ENCODE measurements at places on chromosomes 4 and X. TPM values are rescaled to one million over a fixed set of nuclear protein-coding genes. Genes with fewer than 3 reads are reported as not detected.

DNA sequence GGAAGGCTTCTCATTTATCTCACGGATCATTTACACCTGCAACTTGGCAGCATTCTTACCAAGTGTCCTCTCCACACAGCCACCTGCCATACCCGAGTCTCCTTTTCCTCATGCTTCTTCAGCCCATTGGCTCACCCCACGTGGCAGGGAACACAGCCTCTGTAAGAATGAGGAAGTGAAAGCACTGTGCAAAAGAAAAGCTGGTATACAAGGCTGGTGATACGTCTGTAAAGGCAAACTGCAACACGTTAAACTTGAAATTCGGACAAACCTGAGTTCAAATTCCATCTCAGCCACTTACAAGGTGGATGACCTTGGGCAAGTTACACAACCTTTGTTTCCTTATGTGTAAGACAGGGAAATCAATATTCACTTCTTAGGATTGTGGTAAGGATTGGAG is 164.0 kb upstream of the RASGEF1B start:
- H3K4me3 ChIP-seq: no peak overlapping the region

DNA sequence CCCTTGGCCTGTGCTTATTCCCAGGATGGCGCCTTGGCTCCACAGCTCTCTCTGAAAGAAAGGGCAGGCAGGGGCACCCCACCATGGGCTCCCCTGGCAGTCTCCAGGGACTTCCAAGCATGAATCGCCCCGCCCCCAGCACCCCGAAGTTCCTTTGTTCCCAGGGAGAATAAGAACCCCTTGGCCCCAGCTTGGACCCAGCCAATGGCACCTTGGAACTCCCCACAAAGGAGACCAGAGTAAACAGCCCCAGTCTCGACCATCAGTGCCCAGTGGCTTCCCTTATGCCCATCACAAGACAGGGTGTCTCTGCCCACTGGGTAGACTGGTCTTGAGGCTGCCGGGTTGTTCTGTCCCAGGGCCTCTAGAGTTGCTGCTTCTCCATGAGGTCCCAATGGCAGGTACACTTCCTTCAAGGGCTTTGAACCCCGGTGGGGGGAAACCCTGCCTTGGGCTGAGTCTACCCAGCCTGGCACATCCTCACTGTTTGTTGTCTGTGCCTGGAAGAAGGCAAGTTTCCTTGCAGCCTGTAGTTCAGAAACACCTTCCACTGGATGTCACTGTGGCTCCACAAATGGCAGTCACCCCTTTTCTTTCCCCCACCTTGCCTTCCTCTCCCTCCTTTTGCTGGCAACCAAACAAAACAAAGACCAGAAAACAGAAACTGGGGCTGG is 30.8 kb downstream of the NBDY start:
- no peaks in the 10 kb centered on the region for H3K27me3 ChIP-seq
- H3K4me3 ChIP-seq: no peak overlapping the region
- DNase-seq: no peak

- DNase-seq: no peak
- H3K27ac ChIP-seq: no peak overlapping the region
- no peaks in the 10 kb centered on the region for H3K36me3 ChIP-seq
- no peaks in the 10 kb centered on the region for H3K27me3 ChIP-seq
- no peak overlapping the region for H3K4me3 ChIP-seq
- H3K4me1 ChIP-seq: no peaks in the 10 kb centered on the region
Measured at GRCh38 chr4:6055030-6055429, 36.8 kb upstream of the C4orf50 start.

- no peak overlapping the region for H3K4me3 ChIP-seq
- no peak overlapping the region for H3K27ac ChIP-seq
- DNase-seq: no peak
Measured at GRCh38 chr4:123748806-123749205, 352.2 kb downstream of the SPRY1 start.

GRCh38 chrX:12811658-12812057 is 20.4 kb downstream of the PRPS2 start:
- H3K36me3 ChIP-seq: no peaks in the 10 kb centered on the region
- H3K27ac ChIP-seq: no peak overlapping the region
- DNase-seq: no peak
- H3K4me1 ChIP-seq: no peaks in the 10 kb centered on the region
- H3K27me3 ChIP-seq: no peaks in the 10 kb centered on the region

DNA sequence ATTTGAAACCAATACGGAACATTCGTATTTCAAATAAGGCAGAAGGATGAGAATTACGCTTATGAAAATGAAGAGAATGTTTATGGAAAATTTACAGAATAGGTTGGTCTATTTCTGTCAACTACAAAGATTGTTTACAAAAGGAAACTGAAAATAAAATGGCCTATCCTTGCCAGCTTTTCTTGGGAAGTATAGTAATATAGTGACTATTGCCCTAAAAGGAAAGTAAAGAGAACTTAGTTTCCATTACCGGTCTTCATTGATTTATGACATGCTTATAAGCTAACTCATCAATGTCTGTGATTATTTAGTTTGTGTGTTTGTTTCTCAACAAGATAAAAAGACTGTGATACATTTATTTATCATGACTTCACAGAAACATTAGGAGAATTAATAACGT is 2.9 kb upstream of the SPRY1 start:
- no peaks in the 10 kb centered on the region for H3K27me3 ChIP-seq
- no peaks in the 10 kb centered on the region for H3K36me3 ChIP-seq
- no peak overlapping the region for H3K27ac ChIP-seq
- H3K4me3 ChIP-seq: no peak overlapping the region
- no peaks in the 10 kb centered on the region for H3K4me1 ChIP-seq

DNA sequence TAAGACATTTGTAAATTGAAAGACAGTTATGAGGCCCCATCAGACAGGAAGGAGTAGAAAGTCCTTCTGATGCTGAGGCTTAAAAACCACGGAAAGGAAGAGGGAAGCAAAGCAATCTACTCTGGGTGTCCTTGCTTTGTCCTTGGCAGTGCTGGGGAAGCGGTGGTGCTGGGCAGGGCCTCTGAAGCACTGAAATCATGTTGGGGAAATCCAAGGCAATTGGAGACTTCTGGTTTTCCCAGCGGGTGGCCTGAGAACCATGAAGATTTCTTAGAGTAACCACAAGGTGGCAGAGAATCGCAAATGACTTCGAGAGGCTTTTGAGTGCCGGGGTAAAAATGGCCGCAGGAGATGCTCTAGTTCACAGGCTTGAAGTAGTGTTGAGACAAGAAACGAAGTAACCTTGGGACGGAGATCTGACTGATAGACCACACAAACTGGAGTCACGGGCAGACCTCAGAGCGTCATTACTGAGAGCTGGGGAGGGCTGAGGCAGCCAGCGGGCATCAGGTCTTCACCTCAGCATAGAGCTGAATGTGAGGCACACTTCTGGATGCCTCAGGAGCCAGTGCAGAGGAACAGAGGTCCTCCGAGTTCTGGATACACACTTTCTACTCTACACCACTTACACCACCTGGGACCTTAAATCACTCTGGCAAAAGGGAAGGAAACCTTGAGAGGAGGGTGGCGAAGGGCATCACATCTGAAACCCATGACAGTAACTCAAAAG is 130.7 kb upstream of the GPRIN3 start:
- no peak overlapping the region for H3K27ac ChIP-seq
- H3K36me3 ChIP-seq: no peaks in the 10 kb centered on the region
- peak; percentile 37 for DNase-seq

DNA sequence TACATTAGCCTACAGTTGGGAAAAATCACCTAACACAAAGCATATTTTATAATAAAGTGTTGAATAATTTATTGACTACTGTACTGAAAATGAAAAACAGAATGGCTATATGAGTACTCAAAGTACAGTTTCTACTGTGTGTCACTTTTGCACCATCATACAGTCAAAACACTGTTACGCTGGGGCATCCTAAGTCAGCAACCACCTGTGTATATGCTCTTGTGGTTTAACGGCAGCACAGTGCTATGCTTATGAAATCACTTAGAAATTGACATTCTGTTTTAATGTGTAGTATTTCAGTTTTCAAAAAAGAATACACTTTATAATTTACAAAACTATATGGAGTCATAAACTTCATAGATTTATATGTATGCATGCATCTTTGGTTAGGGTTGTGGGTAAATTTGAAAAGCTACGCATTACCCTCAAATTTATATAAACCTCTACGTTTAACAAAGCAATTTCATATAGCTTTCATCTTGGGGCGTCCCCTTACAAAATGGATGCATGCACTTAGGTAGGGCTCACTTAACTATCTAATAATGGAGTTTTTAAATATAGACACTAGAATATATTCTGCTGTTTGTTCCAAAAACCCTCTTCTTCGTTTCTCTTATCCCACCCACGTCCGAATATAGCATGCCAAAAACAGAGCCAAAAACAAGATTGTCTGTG is 690 bp upstream of the NEIL3 start:
- H3K4me3 ChIP-seq: peak overlapping the region; percentile 82
- H3K27me3 ChIP-seq: no peaks in the 10 kb centered on the region
- H3K4me1 ChIP-seq: peaks cover 8% of the 10 kb centered on the region
- H3K36me3 ChIP-seq: no peaks in the 10 kb centered on the region
- H3K27ac ChIP-seq: peak overlapping the region; percentile 90
- no peak for DNase-seq

GRCh38 chr4:175651756-175652310 is 160.2 kb downstream of the GPM6A start:
- no peaks in the 10 kb centered on the region for H3K36me3 ChIP-seq
- H3K4me1 ChIP-seq: no peaks in the 10 kb centered on the region
- H3K4me3 ChIP-seq: no peak overlapping the region
- no peaks in the 10 kb centered on the region for H3K27me3 ChIP-seq
- no peak for DNase-seq
- H3K27ac ChIP-seq: no peak overlapping the region

- no peak overlapping the region for H3K4me3 ChIP-seq
- no peak for DNase-seq
- no peak overlapping the region for H3K27ac ChIP-seq
- no peaks in the 10 kb centered on the region for H3K27me3 ChIP-seq
- no peaks in the 10 kb centered on the region for H3K4me1 ChIP-seq
Measured at GRCh38 chrX:26649534-26649933, 433.6 kb downstream of the MAGEB5 start.

DNA sequence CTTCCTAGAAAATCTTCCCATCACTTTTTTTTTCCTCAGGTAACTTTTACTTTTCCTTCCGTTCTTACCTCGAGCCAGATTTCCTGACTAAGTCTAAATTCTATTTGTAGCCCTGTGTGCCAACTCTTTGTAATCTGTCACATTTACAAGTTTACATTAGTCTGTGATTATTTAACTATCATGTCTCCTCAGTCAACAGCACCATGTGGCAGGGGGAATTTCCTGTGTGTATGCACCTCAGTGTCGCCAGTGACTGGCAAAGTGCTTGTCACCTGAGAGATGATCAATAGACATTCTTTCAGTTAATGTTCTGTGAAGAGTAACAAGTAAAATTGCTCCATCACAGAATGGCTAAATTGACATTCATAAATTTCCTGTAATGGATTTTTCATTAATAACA is 468.5 kb downstream of the PDGFC start:
- DNase-seq: no peak
- no peak overlapping the region for H3K4me3 ChIP-seq
- no peaks in the 10 kb centered on the region for H3K4me1 ChIP-seq

GRCh38 chr4:182937268-182938204 is 20.4 kb upstream of the DCTD start:
- H3K4me3 ChIP-seq: no peak overlapping the region
- no peak for DNase-seq
- no peak overlapping the region for H3K27ac ChIP-seq
- no peaks in the 10 kb centered on the region for H3K36me3 ChIP-seq

GRCh38 chrX:106734827-106735226 is 8.3 kb downstream of the RNF128 start:
- no peak for DNase-seq
- H3K27me3 ChIP-seq: no peaks in the 10 kb centered on the region
- H3K4me3 ChIP-seq: no peak overlapping the region
- H3K4me1 ChIP-seq: peaks cover 25% of the 10 kb centered on the region

GRCh38 chrX:134671294-134671693 is 13.0 kb upstream of the PLAC1 start:
- H3K4me1 ChIP-seq: peaks cover 12% of the 10 kb centered on the region
- H3K4me3 ChIP-seq: no peak overlapping the region
- no peaks in the 10 kb centered on the region for H3K36me3 ChIP-seq
- H3K27ac ChIP-seq: no peak overlapping the region
- no peak for DNase-seq

DNA sequence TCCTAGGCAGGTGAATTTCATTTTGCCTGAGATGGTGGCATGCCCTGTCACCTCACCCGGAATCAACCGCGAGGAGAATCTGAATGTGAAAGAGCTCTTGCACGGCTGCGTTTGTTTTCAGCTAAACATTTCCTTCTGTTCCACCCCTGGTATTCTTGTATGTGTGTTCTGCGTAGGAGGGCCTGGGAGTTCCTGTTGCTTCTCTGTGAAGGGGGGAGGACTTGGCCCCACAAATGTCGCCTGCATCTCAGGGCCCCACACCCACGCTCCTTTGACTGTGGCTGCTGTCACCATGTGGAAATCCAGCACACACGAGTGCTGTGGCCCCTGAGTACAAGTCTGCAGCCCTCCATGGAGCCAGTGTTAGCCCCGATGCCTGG is 45.8 kb upstream of the CLCN4 start:
- H3K27me3 ChIP-seq: no peaks in the 10 kb centered on the region
- no peak for DNase-seq
- no peak overlapping the region for H3K4me3 ChIP-seq
- no peak overlapping the region for H3K27ac ChIP-seq

- no peak overlapping the region for H3K4me3 ChIP-seq
- no peaks in the 10 kb centered on the region for H3K36me3 ChIP-seq
- no peak for DNase-seq
- no peaks in the 10 kb centered on the region for H3K27me3 ChIP-seq
Measured at GRCh38 chr4:120158046-120158445, 91.4 kb upstream of the MAD2L1 start.

DNA sequence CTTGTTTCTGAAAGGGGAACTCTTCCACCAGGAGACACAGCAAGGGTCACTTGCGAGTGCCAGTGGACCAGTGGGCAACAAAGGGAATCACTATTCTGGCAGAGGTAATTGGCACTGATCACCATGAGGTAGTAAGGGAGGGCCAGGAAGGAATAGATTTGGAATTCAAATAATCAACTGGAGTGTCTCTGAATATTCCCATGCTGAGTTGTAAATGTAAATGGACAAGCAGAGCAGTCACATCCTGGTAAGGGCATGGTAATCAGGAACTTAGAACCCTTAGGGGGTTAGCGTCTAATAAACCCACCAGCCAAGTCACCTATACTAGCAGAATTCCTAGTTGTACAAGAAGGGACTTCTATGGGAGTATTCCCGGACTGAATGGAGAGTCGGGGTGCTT is 178.5 kb upstream of the UGT8 start:
- H3K27me3 ChIP-seq: no peaks in the 10 kb centered on the region
- no peak for DNase-seq
- H3K4me3 ChIP-seq: no peak overlapping the region
- H3K27ac ChIP-seq: no peak overlapping the region
- H3K36me3 ChIP-seq: no peaks in the 10 kb centered on the region
- peaks cover 7% of the 10 kb centered on the region for H3K4me1 ChIP-seq

NPY1R gene
- 1.5 TPM for total RNA-seq

TCEAL6 gene
- total RNA-seq: not detected

P2RY10 gene
- total RNA-seq: not detected

IL2RG gene
- total RNA-seq: 5.1 TPM

CD40LG gene
- total RNA-seq: not detected

SAGE1 gene
- total RNA-seq: not detected

OPRPN gene
- total RNA-seq: not detected

C1GALT1C1 gene
- total RNA-seq: 12.7 TPM

FAM184B gene
- not detected for total RNA-seq
